ENCODE measurements at places on chromosomes 5 and 9.

- no peak for DNase-seq
Observed at GRCh38 chr5:58890265-58890664, 307.4 kb downstream of the RAB3C start.

- DNase-seq = no peak
Observed at GRCh38 chr9:2339416-2339815, 282.2 kb upstream of the VLDLR start.

DNA sequence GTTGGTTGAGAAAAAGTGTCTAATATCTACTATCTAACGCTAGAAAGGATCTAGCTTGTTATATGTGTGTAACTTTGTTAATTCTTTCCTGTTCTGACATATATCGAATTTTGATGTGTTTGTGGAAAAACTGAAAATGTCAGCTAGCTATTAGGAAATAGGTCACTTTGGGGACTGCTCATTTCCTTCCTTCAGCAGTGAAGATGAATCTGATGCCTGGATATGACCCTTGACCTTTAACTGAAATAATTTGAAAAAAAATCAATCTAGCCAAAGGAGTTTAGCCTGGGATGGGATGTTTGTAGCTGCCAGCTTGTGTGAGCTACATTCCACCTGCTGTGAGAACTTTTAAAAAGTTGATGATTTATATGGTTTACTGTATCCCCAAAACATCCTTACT lies 66.8 kb downstream of the CD180 start:
- DNase-seq = no peak

DNA sequence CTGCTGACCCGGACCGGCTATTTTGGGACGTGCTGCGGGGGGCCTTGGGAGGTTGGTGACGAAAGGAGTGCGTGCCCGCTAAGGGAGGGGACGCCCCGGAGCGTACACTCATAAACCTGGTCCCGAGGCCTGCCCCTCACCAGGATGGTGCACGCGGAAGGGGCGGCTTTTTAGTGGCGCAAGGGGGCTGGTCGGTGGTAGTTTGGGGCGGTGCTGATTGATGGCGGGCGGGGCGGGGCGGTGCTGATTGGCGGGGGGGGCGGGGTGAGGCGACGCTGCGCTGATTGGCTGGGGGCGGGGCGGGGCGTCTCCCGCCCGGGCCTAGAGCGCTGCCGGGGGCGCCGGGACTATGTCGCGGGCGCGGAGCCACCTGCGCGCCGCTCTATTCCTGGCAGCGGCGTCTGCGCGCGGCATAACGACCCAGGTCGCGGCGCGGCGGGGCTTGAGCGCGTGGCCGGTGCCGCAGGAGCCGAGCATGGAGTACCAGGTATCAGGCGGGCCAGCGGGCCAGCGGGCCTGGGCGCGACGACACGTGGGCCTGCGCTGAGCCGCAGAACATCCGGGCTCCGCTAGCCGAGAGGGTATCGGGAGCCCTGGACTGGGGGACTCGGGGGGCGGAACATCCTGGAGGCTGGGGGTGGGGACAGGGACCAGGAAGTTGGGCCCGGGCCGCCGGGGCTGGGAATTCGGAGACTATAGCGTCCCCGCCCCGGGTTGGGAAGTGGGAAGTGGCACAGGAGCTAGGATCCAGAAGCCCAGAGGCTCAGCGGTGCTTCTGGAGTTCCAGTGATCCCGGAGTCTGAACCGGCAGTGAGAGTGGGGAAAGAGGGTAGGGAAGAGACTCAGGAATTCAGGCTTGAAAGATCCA lies at the start of gene FPGS:
Gene FPGS, plus strand, starts transcription at position 307 of the 868 bp plus-strand sequence. Its CDS starts 43 bp downstream, at position 350.
- peak; percentile 78 for DNase-seq

GRCh38 chr9:92175441-92175840 lies 60.2 kb upstream of the SPTLC1 start:
- no peak for DNase-seq

- DNase-seq = no peak
Observed at GRCh38 chr9:130188860-130189481, 16.8 kb downstream of the NCS1 start.

DNA sequence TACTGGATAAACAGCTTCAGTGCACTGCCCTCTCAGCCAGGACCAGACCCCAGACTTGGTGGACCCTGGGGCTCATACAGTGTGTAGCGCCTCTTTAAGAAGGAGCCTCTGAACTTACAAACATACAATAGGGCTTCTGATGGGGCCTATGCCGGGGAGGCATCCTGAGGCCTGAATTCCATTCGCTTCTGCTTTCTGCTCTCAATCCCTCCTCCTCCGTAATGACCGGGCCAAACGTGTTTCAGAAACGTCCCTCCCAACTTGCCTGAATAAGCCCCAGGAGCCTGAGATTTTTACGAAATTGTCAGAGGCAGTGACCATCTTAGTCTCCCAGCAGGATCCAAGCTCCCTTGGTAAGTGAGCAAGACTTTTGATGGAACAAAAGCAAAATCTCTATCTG lies 128.1 kb upstream of the BOD1 start:
- DNase-seq = no peak

- DNase-seq = no peak
Observed at GRCh38 chr5:18487928-18488480, 853.7 kb downstream of the TAF11L14 start.

DNA sequence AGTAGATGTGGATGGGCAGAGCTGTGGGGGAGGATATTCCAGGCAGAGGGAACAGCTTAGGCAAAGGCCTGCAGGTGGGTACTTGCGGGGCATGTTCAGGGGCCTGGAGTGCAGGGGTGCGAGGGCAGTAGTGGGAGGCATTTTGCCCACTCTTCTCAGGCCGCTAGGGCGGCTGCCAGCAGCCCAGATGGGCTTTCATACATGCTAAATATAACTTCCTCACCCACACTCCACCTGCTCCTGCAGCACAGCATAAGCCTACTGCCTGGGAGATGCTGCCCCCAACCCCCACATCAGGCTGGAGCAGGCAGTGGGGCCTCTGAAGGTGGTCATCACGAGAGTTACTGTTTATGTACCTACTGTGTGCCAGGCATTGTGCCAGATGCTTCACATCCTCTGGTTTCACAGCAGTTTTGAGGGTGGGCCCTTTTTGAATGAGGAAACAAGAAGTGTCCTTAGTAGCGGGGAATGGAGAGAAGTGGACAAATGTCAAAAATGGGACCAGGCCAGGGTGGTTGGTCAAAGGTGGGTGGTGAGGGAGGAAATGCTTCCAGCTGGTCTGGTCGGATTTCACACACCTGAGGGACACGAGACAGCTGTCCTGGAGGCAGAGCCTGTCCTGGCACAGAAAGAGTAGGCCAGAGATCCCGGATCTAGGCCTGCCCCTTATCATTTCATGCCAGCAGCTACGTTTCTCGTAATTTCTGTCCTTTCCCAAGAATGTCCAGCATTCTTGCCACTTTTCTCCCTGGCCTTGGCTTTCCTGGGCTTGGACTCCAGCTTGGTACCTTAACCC lies 12.1 kb downstream of the RGS14 start:
- DNase-seq = no peak

DNA sequence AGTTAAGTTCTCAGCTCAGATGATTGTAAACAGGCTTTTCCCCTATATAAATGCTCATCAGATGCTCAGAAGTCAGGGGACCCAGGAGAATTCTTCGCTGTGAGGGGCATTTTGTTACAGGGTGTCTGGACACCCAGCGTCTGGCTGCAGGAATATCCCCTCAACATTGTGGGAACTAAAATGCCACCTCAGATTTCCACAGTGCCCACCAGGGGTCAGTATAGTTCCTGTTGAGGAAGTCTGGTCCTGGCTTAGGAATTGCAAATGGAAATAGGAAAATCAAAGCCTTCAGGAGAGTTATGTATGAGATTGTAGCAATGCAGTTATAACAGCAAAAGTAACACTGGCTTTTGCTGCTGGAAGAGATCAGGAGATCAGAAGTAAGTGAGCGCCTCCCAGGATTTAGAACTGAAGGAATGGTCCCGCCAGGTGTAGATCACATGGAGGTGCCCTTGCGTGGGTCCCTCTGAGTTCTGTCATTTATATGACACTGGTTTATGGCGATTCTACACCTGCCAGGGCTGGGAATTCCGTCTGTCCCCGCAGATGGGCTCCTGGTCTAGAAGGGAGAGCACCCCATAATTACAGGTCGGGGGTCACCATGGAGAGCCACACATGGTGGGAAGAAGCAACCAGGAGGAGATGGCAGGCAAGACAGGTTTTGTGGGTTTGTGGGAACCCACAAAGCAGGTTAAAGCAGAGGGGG lies 47.1 kb upstream of the CTSL start:
- no peak for DNase-seq

DNA sequence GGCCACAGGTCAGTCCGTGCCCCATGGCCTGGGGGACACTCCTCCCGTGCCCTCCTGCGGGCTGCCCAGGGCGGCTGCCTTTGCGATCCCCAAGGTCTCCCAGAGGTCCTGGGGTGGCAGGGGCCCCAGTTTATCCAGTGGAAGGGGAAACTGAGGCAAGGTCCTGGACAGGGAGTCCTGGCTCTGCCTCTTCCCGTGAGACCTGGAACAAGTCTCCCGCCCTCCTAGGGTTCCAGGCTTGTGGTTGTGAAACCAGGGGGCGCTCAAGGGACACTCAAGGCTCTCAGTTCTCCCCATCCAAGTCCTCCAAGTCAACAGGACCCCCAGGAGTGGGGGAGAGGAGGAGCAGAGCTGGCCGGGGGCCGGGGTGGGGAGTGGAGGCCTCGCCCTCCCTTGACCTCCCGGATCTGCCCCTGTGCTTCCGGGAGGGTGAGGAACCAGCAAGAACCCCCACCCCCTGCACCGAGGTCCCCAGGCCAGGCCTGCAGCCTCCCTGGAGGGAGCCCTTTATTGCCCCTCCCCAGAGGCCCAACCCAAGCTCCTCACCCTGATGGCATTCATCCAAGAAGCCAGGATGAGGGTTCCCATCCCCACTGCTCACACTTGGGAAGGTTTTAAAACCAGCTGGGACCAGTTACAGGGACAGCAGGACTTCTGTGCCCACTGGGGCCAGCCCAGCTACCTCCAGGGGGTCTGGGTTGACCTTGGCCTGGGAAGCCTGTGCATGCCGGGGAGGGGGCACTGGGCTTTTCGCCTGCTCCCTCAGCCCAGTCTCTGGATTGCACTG lies 24.7 kb upstream of the TMEM250 start:
- no peak for DNase-seq

- peak; percentile 15 for DNase-seq
Observed at GRCh38 chr9:36995927-36996705, 38.0 kb downstream of the PAX5 start.

DNA sequence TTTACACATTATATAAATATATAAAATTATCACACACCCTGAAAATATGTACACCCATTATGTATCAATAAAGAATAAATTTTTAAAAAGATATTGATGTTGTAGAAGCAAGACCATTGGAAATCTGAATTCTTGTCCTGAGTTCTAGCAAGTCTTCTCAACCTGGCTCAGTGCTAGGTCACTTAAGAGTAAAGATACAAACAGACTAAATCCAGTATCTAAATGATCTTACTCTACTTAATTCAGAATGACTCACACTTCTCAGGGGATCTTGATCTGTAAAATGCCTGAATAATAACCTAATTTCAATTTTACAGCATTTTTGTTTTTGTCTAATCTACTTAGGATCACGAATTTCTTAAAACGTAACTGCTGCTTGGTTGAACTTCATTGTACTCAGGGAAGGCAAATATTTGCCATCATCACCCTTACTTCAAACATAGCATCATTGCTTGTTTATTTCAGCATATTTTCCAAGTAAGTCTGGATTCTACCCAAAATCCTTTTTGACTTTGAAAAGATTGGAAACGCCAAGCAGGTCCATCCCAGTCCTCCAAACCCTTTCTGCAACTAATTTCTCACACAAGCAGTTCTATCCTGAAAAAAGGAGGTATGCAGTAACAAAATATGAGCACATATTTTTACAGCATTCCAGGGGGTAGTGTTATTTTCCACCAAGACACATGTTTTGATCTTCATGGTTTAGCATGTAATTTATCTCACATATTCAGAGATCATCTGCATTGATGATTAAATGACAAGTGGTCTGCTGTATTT lies 582.6 kb downstream of the PSAT1 start:
- DNase-seq = no peak

- DNase-seq = no peak
Observed at GRCh38 chr5:154406231-154406630, 39.6 kb upstream of the SAP30L start.

DNA sequence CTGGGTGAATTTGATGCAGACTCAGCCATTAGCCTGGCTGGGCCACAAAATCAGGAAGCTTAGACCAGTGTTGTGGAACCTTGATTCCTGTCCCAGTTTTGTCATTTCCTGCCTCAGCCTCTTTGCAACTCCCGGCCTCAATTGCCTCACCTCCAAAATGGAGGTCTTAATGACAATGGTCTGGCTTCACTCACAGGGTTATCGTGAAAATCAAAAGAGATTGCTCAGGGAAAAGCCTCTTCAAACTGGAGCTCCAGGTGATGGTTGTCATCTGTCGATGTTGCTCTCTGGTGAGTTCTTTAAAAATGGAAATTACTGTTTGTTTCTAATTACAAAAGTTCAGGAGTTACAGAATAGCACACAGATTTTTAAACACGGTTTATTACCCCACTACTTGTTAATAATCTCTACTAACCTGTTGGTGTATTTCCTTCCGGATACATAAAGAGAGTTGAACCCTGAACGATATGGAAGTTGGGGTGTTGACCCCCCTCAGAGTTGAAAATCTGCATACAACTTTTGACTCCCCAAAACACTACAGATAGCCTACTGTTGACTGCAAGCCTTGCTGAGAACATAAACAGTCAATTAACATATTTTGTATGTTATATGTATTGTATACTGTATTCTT lies 109.9 kb upstream of the CPEB4 start:
- peak; percentile 54 for DNase-seq

DNA sequence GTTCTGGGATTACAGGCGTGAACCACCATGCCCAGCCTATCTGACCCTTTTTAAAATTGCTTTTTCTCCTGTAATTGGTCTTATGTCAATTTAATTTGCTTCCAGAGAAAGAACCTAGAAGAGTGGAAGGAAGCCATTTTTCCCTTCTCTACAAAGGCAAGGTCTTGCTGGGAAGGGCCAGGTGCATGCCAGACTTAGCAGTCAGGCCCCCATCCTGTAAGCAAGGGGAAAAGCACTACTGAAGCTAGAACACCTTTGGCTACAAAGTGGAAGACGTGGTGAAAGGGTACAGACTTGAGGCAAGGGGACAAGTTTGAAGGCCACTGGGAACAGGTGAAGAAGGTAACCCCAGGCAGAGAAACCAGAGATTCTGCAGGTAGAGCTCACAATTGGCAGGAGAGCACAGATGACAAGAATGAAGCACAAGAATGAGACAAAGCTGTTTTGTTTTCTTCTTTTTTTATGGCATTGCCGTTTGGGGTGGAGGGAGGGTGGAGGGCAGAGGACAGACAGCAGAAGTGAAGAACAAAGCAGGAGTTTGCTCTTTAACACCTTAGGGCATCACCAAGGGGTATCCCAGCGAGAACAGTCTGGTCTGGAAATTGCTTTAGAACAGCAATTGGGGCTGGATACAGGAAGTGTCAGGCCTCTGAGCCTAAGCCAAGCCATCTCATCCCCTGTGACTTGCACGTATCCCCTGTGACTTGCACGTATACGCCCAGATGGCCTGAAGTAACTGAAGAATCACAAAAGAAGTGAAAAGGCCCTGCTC lies 72.9 kb downstream of the SERINC5 start:
- no peak for DNase-seq
